Endodermal cell (in vitro differentiated cells): ENCODE measurements at places on chromosomes 4 and X.

- DNase-seq, result no peak
Measured at GRCh38 chr4:110061076-110061475, 137.3 kb downstream of the ELOVL6 start.

DNA sequence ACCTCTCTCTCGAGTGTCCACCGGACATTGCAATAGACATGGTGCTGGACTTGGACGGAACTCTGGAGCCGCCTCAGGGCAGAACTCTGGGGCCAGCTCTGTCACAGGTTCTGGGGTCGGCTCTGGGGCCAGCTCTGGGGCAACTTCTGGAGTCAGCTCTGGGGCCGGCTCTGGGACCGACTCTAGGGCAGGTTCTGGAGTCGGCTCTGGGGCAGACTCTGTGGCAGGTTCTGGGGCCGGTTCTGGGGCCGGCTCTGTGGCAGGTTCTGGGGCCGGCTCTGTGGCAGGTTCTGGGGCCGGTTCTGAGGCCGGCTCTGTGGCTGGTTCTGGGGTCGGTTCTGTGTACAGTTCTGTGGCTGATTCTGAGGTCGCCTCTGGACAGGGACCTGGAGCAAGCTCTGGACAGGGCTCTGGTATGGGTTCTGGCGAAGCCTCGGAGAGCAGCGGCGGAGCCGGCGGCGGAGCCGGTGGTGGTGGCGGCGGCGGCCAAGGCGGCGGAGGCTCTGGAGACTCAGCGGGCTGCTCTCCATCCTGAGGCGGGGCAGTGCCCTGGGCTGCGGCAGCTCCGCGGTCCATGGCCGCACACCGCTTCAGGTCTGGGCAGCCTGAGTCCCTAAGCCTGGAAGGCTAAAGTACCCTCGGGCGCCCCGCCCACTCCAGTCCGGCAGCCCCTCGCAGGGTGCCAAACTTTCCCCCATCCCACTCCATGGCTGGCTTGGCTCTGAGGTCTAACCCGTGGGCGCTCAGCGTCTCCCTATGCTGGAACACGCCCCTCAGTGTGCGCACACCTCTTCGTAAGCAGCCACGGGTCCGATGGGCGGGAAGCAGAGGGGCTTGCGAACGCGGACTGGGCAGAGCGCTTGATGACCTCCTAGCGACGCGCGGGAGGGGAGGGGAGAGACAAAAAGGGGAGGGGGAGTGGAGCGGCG, at the start of gene DGKK:
Gene DGKK, minus strand, starts transcription at position 723 of the 929 bp plus-strand sequence. Its CDS starts 147 bp downstream, at position 576.
- DNase-seq, result peak; percentile 90

GRCh38 chr4:108303488-108304177, 134.9 kb upstream of the LEF1 start:
- DNase-seq, result no peak

DNA sequence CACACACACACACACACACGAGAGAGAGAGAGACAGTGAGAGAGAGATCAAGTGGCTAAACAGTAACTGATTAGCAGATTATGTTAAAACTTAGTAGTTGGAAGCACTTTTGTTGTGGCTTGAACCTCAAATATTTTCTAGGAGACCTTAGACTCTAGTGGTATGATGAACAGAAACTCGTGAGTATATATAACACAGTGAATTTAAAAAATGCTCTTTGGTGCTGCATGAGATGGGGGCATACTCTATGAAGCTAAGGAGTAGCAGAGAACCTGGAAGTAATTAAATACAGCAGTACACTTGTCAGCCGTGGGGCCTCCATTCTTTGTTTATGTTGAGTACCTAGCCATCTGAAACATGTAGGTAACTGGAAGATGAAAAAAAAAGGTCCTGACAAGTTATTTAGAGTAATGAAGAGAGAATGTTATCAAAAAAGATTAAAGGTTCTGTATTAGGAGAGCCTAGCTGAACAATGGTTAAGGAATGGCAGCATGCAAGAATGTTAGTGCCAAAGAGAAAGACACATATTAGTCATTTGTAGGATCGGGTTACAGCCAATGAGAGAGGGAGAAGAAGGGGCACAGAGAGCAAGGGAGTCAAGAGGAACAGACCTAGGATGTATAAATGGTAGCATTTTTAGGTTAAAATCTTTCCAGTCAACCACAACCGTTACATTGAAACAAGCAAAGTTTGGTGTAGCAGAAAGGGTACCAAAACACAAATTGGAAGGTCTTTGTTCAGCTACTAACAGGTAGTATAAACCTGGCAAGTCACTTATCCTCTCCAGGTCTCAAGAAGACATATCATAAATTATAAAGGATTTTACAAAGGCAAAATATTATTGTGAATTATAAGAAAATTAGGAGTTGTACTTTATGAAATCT, 316.7 kb upstream of the DIPK2B start:
- DNase-seq, result no peak

GRCh38 chrX:19040373-19040772, 56.5 kb upstream of the PHKA2 start:
- no peak for DNase-seq

GRCh38 chrX:134171661-134172587, 65.1 kb upstream of the CCDC160 start:
- peak; percentile 74 for DNase-seq

DNA sequence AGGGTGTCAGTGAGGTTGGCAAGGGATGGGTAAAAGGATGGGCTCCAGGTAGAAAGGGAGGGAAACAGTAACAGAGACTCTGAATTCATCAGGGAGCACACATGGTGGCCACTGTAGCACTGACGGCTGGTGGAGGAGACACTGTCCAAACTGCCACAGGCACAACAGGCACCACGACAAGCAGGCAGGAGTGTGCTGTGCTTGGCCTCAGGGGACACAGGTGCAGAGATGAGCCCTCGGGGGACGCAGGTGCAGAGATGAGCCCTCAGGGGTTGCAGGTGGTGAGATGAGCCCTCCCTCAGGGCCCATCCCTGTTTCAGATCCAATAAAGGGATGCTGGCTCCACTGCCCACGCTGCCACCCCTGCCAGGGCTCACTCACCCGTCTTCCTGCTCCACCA, 7.6 kb downstream of the PDE6B start:
- DNase-seq, result no peak

DNA sequence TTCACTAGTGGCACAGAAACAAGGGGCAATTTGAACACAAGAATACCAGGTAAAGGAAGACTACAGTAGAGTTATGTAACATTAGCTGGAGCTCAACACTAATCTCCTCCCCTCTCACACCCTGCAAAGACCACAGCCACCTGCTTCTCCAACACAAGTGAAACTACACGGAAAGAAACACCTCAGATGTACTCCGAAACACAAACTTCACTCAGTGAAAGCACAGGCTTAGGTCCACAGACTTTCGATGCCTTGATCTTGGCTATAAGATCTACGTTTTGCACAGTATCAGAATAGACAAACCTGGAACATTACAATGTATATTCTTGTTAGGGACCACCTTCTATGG, 7.6 kb downstream of the ACSL1 start:
- DNase-seq, result no peak

- no peak for DNase-seq
Measured at GRCh38 chrX:9370893-9371292, 94.0 kb upstream of the TBL1X start.

DNA sequence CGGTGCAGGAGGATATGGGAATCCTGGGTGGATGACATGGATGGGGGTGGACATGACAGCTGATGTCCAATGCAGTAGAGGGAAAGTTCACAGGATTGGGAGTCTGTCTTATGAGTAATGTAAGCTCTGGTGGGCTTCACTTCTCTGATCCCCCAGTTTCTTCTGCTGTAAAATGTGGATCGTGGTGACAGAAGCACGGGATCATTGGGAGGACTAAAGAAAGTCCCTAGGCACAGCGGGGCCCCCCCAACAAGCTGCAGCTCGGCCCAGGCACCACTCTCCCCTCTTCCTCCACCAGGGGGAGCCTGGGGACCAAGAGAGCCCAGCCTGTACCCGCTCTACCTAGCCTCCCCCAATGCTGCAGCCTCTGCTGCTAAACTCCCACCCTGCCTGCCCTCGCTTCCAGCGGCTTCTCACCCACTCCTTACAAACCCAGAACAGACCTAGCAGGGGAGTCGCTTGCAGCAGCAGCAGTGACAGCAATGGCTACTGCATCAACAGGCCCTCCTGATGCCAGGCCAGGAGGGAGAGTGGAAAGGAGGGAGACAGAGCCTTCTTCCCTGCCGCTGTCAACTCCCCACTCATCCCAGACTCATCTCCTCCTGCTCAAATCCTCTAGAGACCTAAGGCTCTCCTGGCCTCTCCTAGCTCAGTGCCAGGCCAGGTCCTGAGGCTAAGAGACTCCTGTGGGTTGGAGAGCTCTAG, 36.1 kb upstream of the IQSEC2 start:
- peak; percentile 89 for DNase-seq

DNA sequence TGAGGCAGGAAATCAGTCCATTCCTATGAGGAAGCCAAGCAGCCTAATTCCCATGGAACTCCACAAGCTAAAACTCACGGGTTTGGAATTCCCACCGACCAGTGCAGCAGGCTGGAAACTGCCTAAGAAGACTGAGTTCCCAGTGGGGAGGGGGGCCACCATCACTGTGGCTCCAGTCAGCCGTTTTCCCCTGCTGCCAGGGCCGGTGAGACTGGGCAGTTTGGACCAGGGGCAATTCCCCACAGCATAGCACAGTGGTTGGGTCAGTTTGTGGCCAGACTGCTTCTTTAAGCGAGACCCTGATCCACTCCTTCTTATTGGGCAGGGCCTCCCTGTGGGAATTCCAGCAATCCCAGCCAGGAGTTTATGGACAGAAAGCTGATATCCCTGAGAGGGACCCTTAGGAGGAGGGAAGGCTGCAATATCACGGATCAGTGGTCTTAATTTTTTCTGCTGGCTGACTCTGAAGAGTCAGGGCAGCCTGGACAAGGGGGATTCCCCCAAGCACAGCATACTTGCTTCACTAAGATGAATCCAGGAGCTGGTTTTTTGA, 20.7 kb downstream of the PAGE5 start:
- DNase-seq, result no peak

GRCh38 chrX:65642914-65643491, 24.5 kb upstream of the MSN start:
- no peak for DNase-seq

DNA sequence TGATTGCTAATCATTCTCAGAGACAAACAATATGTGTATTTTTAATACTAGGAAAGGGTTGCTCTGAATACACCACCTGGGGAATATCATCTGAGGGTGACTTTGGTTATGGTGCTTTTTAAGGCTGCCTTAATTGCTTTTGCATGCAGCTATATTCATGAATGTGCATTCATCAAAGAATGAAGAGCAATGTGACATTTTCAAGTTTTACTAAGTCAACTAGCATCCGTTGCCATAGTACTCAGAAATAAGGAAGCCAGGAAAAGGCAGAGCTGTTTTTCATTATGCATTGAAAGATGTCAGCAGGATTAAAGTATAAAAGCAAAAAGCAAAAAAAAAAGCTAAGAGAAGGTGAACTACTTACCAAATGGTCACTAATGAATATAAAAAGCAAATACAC, 67.4 kb upstream of the PCDH18 start:
- DNase-seq, result no peak

DNA sequence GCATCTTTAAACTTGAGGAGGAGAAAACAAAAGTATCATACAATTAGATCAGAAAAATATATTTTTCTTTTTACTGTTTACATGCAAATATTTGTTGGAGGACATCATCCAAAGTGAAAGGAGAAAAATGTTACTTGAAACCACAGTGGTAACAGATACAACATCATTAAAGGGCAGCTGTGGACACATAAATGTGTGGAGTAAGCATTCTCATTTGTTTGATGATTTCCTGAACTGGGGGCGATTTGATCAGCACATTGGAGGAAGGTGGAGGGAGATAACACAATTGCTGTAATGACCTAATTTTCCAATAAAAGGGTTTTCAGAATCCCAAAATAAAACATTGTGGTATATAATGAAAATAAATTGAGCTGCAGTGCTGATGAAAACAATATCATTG, 314.5 kb upstream of the HS3ST1 start:
- no peak for DNase-seq

DNA sequence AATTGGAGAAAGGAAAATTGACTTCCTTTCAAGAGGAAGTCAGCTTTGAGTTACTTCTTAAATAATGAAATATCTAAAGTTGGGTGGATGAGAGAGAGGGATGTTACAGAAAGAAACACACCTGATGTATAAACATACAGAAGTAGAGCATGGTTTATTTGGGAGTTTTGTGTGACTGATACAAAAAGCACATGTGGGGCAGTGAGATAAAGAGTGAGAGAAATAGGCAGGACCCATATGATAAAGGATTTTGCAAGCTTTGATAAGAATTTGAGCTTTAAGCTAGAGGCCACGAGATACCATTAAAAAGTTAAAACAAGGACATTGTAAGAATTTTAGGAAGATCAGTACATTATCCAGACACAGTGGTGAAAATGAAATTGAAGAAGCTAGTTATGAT, 263.3 kb upstream of the GPRIN3 start:
- DNase-seq, result no peak

DNA sequence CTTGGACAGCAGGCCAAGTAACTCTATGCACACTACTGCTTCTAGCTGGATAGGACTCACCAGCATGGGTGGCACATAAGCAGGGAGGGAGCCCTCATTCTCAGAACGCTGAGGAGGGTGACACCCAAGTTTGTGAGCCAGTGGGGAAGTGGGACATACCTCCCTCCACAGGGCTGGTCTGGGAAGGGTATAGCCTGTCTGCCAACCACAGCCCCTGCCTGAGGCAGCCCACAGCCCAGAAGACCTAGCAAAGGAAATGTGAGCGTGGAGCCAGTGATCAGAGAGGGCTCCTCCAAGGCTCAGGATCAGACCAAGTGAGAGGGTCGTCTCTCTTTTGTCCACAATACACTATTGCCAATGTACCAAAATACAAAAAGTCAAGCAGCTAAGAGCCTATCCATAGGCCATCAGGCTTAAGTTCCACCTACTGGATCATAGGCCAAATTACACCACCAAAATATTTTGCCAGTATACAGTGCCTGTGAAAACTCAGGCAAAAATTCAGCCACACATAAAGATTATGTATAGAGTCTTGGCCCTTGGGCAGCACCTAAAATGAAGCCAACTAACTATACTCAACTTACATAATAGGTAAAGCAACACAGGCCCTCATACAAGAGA, 1203.1 kb downstream of the PCDH18 start:
- peak; percentile 55 for DNase-seq

DNA sequence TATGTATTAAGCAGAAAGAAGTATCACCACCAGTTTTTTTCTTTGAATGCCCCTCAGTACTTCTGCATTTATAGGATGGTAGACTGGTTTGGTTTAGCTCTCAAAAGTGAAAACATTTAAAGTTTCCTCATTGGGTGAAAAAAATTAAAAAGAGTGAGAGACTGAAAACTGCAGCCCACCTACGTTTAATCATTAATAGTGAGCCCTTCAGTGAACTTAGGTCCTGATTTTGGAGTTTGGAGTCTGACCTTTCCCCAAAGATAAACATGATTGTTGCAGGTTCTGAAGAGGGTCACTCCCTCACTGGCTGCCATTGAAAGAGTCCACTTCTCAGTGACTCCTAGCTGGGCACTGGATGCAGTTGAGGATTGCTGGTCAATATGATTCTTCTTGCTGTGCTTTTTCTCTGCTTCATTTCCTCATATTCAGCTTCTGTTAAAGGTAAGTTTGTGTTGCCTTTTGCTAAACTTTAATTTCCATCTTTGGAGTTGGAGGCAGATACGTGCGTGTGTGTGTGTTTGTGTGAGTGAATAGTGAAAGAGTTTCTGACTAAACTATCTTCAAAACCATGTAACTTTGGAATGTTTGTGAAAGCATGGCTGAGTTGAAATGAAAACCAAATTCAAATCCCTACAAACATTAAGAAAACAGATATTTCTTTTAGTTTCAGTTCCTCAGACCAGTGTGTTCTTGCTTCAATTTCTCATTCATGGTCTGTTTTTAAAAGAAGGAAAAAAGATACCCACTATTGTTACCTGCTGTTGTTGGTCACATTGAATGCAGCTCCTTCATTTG, at the start of gene MTTP:
Gene MTTP, plus strand, starts transcription at position 295 of the 795 bp plus-strand sequence. Its CDS starts 86 bp downstream, at position 381.
- no peak for DNase-seq

GRCh38 chrX:31036895-31037294, 34.9 kb downstream of the FTHL17 start:
- DNase-seq, result peak; percentile 77

GRCh38 chr4:26987191-26987590, 126.5 kb downstream of the STIM2 start:
- no peak for DNase-seq
